T-helper 2 cell (primary cell): ENCODE measurements at places on chromosomes 4 and X.

- no peak for DNase-seq
These were observed 162.5 kb upstream of the GALNT7 start for GRCh38 chr4:173005912-173006633.

- DNase-seq, result no peak
These were observed 18.9 kb upstream of the PCDH10 start for GRCh38 chr4:133130171-133130570.

GRCh38 chr4:156038772-156039171, 85.1 kb upstream of the CTSO start:
- DNase-seq, result no peak

DNA sequence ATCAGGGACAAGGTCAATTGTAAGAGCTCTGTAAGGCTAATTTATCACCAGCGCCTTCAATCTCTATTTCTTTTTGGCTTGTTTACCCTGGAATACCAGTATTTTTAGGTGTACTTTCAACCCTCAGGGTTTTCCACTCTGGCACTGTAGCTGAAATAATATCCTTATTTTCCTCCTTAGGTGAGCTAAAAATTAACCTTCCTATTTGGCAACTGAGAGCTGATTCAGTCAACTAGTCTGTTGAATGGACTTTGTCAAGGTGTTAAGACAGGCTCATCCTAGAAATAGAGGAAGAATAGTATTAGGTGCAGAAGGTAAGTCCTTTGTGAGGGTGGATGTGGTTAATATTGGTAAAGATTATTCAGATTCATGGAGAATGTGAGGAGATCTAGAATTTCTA, 101.3 kb upstream of the BANK1 start:
- DNase-seq, result no peak

DNA sequence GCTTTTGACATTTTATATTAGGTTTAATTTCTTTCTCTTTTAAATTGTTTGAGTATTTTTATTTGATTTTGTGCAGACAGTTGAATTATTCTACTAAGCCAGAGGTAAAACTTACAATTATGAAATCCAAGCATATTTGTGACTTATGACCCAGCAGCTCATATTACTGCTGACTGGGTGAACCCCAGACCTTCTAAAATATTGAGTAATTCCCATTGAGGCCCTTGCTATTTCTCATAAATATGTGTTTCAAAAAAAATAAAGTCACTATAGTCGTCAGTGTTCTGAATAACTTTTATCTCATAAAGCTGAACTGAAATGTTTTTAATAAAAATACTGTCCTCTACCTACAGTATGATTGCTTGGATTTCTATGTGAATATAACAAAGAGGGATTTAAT, 303.1 kb downstream of the IQCM start:
- DNase-seq, result no peak

DNA sequence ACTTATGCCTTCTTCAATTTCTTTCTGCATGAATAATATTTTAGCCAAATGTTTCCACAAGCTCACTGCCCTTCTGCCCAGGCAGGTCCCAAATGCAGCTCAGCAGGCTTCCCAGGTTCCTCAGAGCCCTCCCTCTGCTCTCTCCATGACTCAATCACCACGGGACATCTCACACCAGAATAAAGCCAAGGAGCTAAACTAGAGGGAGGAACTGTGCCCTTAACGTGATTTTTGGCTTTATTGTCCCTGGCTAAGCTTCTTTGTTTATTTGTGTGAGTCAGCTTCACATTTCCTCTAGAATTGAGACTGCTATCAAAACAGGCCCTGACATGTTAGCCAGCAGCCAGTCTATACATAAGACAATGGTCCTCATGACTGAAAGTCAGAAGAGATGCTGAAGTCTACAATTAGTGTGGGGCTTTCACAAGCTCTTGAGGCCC, 186.4 kb upstream of the GALNT7 start:
- no peak for DNase-seq

- no peak for DNase-seq
These were observed 11.0 kb downstream of the BMX start for GRCh38 chrX:15511563-15511962.

DNA sequence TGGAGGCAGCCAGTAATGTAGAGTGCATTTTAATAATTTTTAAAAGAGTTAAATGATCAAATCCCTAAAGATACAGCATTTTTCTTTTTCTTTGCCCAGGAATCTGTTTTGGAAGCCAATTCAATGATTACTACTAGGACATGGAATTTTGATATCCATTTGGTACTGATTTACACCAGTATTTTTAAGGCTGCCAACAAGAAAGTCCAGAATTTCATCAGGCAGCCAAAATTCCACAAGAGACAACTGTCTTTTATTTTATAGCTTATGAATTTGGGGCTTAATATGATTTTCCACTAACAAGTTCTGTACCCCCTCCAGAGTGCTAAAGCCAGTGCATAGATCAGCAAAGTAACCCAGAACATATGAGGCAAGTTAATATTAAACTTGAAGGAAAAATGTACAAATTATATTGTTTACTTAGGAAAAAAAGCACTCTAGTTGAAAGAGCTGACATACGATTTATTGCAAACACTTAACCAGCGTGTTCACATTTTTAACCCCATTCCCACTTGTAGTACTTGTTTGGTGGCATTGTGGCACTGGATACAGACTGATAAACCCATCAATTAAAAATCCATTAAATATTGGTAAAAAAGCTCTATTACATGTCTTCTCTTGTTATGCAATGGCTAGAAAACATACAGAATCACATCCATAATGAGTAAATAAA, 259.7 kb downstream of the DCHS2 start:
- no peak for DNase-seq

- no peak for DNase-seq
These were observed 95.0 kb upstream of the GABRA2 start for GRCh38 chr4:46484881-46485280.

GRCh38 chrX:118143578-118143977, 27.0 kb upstream of the KLHL13 start:
- no peak for DNase-seq

GRCh38 chrX:120468479-120468824, 644 bp downstream of the LAMP2 start:
- no peak for DNase-seq

DNA sequence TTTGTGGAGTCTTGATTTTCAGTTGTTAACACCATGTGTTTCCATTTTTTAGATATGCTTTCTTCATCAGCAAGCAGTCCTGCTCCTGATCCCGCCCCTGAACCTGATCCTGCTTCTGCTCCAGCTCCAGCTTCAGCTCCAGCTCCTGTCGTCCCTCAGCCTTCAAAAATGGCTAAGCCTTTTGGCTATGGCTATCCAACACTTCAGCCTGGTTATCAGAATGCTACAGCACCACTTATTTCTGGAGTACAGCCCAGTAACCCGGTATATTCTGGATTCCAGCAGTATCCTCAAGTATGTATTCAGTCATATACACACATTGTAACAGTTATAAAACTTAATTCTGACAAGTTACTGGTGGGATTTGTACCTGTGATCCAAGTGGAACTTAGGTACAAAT, 60.9 kb downstream of the SEC24B start:
- no peak for DNase-seq

GRCh38 chrX:74579597-74580198, 34.7 kb downstream of the RLIM start:
- peak; percentile 3 for DNase-seq

DNA sequence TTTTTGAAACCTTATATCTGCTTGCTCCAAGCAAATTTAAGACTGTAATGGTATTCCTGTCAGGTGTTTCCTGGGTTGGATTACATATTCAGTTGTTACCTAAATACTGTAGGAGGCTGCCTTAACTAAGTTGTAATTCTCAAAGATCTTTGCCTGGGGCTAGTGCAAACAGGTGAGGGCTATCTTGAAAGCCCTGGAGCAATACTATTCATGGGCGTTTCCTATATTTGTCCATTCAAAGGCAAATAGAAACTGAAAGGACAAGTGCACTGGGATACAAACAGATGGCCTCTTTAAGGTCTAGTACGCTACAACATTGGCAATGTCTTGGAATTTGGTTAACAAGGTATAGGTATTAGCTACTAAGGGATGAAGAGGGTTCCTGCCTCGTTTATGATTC, 84.1 kb upstream of the CT45A1 start:
- DNase-seq, result no peak

- no peak for DNase-seq
These were observed 3.6 kb upstream of the LEF1 start for GRCh38 chr4:108172231-108172752.

DNA sequence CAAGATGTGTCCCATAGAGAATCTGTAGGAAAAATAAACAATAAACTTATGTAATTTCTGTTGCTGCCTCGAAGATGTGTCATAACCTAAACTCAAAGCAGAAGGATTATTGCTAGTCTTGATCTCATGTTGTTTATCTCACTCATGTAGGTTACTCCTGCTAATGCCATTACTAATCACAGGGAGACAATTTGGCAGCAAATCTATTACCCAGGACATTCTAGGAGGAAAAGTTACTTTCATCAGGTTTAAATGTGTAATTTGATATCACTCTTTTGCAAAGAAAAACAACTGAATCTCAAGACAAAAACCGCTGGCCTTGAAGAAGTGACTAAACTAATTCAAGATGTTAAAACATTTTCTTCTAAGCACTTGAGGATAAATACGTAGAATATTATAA, 34.0 kb downstream of the LDOC1 start:
- DNase-seq, result no peak

GRCh38 chr4:82266345-82266744, 107.4 kb downstream of the HNRNPD start:
- DNase-seq, result no peak

GRCh38 chr4:111283066-111283677, 660.3 kb upstream of the PITX2 start:
- peak; percentile 2 for DNase-seq

- no peak for DNase-seq
These were observed 49.4 kb downstream of the DTHD1 start for GRCh38 chr4:36330796-36331195.

GRCh38 chrX:56751071-56751470, 22.0 kb downstream of the NBDY start:
- no peak for DNase-seq

DNA sequence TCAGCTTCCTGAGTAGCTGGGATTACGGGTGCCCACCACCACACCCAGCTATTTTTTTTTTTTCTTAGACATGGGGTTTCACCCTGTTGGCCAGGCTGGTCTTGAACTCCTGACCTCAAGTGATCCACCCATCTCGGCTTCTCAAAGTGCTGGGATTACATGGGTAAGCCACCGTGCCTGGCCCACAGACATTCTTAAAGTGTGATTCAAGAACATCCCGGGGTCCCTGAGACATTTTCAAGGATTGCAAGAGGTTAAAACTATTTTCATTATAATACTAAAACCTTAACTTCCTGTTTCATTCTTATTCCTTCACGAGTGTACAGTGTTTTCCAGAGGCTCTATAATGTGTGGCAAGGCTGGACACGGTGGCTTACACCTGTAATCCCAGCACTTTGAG, 318.7 kb downstream of the CAMK2D start:
- no peak for DNase-seq

DNA sequence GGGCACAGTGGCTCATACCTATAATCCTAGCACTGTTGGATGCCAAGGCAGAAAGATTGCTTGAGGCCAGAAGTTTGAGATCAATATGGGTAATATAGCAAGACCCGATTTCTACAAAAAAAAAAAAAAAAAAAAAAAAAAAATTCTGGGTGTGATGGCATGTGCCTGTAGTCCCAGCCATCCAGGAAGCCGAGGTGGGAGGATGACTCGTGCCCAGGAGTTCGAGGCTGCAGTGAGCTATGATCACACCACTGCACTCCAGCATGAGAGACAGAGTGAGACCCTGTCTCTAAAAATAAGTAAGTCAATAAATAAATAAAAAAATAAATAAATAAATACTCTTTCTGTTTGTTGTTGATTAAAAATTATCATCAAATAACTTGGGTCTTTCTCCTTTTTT, 62.4 kb upstream of the BMPR1B start:
- no peak for DNase-seq

DNA sequence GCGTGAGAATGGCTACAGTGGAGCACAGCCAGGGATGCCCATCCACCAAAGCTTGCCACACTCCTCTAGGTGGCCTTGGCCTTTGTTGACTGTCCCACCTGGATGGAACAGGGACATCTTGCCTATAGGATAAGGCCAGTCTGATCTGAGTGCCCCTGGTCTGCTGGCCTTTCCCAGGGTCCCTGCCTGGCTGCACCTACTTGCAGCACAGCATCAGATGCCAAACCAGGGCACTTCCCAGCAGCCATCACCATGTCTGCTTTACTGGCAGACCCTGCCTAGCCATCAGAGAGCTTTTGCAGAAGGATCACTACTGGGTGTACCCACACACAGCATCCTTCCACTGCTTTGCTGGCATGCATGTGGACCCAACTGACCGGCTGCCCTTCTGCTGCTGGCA, 143.2 kb downstream of the GABRA3 start:
- DNase-seq, result no peak

DNA sequence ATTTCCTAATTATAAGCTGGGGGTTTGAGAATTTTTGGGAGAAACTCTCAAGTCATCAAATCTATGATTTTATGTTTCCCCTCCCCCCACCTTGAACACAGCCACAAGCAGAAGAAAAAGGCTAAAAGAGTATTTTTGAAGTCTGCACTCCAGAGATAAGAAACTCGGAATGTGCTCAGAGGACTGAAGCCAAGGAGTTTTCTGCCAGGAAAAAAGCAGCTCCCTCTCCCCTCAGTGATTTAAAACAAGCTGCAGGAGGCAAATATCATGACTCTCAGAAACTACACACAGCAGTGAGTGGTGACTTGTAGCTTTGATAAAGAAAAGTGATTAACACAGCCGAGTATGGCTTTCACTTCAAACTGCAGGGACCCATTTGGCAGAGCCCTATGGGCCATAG, 800.2 kb upstream of the FTHL17 start:
- DNase-seq, result no peak

GRCh38 chr4:81652069-81652478, 180.4 kb upstream of the RASGEF1B start:
- DNase-seq, result no peak

DNA sequence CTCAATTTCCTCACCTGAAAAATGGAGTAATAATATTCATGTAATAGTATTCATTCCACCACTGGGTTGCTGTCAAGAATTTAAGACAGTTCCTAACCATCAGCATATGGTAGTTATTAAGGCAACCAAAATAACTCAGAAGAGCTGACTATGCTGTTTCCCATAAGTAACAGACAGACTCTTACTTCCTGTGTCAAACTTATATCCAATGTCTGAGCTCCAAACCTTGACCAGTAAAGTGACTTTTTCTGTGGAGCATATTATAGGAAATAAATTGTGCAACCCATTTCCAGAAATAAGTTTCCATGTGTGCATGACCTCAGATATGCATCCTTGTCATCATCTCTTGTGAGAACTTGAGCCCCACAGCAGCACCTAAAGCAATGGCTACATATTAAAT, 78.8 kb downstream of the HADH start:
- DNase-seq, result no peak

- no peak for DNase-seq
These were observed 63.5 kb upstream of the COL25A1 start for GRCh38 chr4:109365939-109366338.

- no peak for DNase-seq
These were observed at the start of gene UGT8 for GRCh38 chr4:114598191-114599121. Gene UGT8, plus strand, starts transcription at chr4:114598807. Its CDS starts 24,074 bp downstream, at chr4:114622881.

DNA sequence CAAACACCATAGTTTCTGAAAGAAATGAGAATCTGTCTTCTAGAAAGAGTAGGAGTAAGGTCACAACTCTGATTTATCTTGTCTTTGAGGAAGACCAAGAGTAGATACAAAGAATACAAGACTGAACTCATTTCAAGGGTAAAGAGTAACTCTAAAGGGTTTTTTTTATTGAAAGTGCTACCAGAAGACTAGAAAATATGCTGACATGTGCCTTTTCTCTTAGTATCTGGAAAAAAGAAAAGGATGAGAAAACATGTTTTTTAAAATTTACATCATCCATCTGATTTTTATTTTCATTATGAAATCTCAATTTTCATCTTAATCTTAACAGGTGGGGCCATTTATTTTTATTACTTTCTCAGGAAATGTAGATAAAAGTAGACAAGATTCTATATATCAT, 43.0 kb downstream of the UNC5C start:
- no peak for DNase-seq
